ENCODE measurements at places on chromosomes 1 and 21.

- no peak for DNase-seq
Measured at GRCh38 chr1:192878249-192878648, 69.4 kb downstream of the RGS2 start.

GRCh38 chr1:21244986-21245687 lies 45.1 kb downstream of the ECE1 start:
- DNase-seq: peak; percentile 31

GRCh38 chr1:207362962-207363860 lies 41.7 kb downstream of the CD55 start:
- no peak for DNase-seq

GRCh38 chr21:18725653-18726052 lies 322.1 kb upstream of the TMPRSS15 start:
- DNase-seq: peak; percentile 56

DNA sequence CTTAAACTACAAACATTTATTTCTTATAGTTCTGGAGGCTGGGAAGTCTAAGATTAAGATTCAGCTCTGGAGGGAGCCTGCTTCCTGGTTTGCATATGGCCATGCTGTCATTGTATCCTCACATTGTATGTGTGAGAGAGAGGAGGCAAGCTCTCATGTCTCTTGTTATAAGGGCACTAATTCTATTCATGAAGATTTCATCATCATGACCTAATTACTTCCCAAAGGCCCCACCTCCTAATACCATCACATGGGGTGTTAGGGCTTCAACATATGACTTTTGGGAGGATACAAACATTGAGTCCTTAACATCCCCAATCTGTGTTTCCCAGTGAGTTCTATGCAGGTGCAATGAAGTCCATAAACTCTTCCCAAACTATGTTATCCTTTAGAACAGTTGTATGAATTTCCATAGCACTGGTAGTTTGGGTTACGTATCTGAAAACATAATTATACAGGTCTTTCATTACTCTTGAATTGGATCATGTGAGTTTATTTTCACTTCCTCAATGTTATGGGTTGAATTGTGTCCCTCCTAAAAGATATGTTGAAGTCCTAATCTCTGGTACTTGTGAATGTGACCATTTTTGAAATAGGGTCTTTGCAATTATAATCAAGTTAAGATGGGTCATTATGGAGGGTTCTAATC lies 124.2 kb downstream of the RUNX1 start:
- no peak for DNase-seq

GRCh38 chr1:101293461-101294051 lies 56.7 kb downstream of the S1PR1 start:
- DNase-seq: no peak

GRCh38 chr1:36807262-36807661 lies 227.1 kb downstream of the GRIK3 start:
- DNase-seq: peak; percentile 45

DNA sequence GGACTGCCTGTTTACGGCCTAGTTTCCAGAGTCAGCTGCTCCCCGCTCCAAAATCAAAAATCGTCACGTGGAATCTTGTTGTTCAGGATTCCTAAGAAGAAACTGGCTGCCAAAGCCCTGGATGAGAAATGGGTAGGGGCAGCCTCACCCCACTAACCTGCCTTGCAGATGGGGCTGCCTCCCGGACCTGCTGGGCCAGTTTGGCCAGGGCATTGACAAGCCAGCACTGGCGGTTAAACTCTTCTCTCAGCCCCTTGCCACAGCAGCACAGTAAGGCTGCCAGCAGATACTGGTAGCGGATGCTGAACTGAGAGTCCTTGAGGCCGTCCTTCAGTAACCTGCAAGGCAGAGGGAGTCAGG lies 31.6 kb upstream of the PPP1R15B start:
- DNase-seq: no peak

DNA sequence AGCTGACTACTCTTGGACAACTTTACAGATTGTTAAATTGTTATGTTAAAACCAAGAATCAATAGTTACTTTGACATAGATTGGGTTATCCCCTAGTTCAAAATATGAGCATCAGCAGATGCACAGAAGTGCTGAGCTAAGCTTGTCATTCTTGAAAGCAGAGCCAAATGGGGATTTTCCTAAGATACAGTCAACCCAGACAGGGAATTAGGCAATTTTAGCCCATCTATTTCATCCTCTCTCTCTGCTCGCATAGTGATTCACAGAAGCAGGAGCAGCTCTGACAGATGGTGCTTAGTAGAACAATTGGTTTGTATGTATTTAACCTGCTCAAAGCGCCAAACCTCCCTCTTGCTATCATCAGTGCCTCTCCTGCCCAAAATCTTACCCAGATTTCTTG lies 27.9 kb upstream of the PRRC2C start:
- DNase-seq: peak; percentile 95

DNA sequence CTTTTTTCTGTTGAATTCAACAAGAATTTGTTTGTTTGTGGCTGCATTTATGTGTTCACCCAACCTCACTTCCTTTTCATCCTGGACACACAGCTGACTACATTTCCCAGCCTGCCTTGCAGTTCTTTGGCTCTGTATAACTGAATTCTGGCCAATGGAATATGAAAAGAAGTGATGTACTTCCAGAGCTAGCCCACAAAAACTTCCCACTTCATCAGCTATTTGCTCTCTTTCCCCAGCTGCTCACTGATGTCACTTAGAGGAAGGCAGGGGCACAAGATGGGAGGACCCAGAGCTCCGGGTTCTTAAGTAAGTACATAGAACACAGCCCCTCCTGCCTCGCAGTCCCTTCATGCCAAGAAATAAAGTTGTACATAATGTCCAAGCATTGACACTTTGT lies 235.0 kb upstream of the FGGY start:
- no peak for DNase-seq

DNA sequence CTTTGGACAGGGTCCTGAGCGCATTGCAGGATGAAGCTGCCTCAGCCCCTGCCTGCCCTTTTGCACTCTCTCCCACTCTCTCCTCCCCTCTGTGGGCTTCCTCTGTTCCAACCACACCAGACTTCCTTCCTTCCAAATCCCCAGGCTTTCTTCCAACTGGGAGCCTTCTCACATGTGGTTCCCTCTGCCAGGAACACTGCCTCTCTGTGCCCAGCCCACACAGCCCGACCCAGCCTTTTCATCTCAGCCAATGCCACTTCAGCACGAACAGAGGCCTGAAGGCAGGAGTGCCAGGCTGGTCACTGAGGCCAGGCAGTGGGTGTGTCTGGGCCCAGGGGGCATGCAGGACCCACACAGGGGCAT lies 5.9 kb downstream of the SELENON start:
- no peak for DNase-seq
